Memory B cell (primary cell): ENCODE measurements at places on chromosomes 6 and 20.
A peak's percentile ranks its signal among the peaks of the same experiment; 100 is the strongest.

GRCh38 chr6:100901582-100901981 lies 20.5 kb upstream of the ASCC3 start:
- DNase-seq = no peak

GRCh38 chr20:2752567-2753460 lies 47.6 kb downstream of the CPXM1 start:
- DNase-seq = no peak

GRCh38 chr6:28772480-28773381 lies 151.1 kb downstream of the TRIM27 start:
- no peak for DNase-seq

- no peak for DNase-seq
Observed at GRCh38 chr6:138485005-138485545, 14.2 kb downstream of the NHSL1 start.

GRCh38 chr6:162343936-162344645 lies 383.5 kb downstream of the PRKN start:
- DNase-seq = no peak

- no peak for DNase-seq
Observed at GRCh38 chr20:48541581-48542071, 286.2 kb downstream of the PREX1 start.

GRCh38 chr6:126180585-126180984 lies 159.3 kb upstream of the CENPW start:
- no peak for DNase-seq

DNA sequence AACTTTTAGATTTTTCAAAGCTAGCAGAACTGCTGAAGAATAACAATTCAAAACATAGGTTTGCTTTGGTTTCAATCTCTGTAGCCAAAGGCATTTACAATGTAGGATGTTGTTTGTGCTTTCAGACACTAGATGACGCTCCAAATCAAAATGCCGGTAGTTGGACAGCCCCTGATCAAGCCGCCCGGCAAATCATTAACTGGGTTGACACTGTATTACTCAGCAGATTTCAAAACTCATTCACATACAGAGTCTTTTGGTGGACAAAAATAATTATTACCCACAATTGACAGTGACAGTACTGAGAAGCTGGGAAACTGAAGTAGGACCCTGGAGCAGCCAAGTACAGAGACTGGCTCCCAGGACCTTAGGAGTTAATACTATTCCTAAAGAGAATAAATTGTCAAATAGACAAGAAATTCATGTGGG lies 21.3 kb upstream of the HFE start:
- DNase-seq = peak; percentile 39

DNA sequence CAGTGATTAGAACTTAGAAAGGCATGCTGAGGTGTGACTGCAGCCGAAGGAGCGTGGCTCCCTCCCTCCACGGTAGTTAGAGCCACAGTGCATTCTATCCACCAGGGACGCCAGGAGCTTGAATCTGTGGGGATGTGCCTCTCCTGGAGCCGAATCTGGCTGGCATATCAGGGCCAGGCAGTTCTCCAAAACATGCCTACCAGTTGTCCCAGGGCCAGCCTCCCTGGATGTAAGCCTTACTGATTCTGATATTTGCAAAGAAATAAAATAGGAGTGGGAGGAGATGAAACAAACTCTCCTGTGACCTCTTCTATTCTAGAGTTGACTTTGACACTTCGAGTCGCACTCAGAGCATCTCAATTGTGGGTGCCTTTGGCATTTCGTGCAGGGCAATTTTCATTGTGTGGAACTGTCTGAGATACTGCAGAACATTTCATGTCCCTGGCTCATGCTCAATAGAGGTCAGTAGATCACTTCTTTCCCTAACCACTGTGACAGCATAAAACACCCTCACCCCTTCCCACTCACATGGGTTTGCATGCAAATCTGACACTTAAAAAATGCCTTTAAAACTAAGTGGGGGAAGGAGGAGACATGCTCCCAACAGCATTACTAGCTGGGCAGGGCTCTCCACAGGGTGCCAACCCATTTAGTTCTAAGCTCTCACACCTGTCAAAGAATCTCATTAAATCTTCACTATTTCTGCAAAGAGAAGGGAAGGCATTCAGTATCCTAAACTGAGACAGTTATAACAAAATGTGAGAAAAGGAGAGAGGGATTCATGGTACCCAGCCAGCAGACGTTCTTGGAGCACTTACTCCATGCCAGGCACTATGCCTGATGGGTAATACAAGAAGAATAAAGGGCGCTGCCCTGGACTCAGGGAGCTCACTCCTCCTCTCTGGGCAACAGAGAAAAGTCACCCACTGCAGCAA lies 378.9 kb downstream of the PREX1 start:
- DNase-seq = no peak

DNA sequence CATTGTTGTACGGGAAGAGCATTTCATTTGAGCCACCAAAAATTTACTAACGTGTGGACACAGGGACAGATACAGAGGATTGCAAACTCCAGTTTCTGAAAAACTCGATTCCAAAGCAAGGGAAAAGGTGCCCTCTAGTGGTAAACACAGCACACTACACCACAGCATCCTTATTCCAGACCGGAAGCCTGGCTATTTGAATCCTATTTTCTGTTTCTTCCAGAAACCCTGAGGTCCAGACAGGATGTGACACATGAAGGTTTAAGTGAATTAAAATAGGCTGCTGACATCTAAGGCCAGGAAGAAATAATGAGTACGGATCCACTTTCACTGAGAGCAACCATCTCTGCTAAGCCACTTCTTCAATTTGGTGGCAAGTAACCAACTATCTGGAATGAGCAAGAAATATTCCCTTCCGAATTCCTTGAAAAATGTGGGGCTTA lies 31.8 kb upstream of the GMPR start:
- peak; percentile 50 for DNase-seq
